Suprapubic skin (tissue), 4 donors: ENCODE measurements at places on chromosomes 3 and 15. TPM values are rescaled to one million over a fixed set of nuclear protein-coding genes. Genes with fewer than 3 reads are reported as not detected.

DNAH12 gene
- not detected for total RNA-seq

GRCh38 chr15:34239151-34239808 is 14.5 kb downstream of the EMC4 start:
- H3K36me3 ChIP-seq = peaks cover 73% of the 10 kb centered on the region
- H3K4me1 ChIP-seq = no peaks in the 10 kb centered on the region
- H3K4me3 ChIP-seq = no peak overlapping the region

DNA sequence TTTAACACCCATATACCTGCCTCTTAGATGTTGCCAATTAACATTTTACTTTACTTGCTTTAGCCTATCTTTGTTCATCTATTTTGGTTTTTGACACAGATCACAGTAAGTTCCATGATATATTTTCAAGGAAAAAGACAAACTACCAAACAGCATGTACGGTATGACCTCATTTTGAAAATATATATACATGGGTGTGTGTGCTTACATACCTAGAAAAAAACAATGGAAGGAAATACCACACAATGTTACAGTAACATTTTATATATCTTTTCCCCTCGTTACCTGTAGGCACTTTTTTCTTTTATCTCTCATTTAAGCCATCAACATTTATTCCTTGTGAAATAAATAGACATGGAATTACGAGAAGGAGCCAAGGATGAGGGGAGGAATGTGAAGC is 170.0 kb downstream of the FOXP1 start:
- H3K27ac ChIP-seq = no peak overlapping the region
- no peaks in the 10 kb centered on the region for H3K27me3 ChIP-seq
- peaks cover 12% of the 10 kb centered on the region for H3K4me1 ChIP-seq
- H3K4me3 ChIP-seq = no peak overlapping the region

FGF12 gene
- 1.6 TPM for total RNA-seq

CTNNB1 gene
- total RNA-seq = 359 TPM

ANKRD63 gene
- total RNA-seq = not detected

CP gene
- 3.9 TPM for total RNA-seq

DNA sequence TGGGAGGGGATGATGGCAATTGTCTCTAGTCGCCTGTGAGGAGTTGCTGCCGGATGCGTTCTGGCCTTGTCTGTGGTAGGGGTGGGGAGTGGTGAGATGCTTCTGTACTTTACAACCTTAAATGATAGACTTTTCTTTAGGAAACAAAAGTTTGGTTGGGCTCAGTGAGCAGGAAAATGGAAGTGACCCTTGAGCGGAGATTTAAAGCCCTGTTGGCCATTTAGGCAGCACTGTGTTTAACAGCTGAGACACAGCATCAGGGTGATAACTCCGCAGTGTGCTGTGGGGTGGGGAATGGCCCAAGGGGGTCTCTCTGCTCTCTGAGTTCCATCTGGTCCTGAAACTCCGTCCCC is 36.6 kb downstream of the SPSB4 start:
- H3K27me3 ChIP-seq = no peaks in the 10 kb centered on the region
- DNase-seq = no peak
- no peaks in the 10 kb centered on the region for H3K36me3 ChIP-seq
- no peaks in the 10 kb centered on the region for H3K4me1 ChIP-seq
- H3K27ac ChIP-seq = no peak overlapping the region

- H3K27me3 ChIP-seq = no peaks in the 10 kb centered on the region
- H3K4me3 ChIP-seq = no peak overlapping the region
- DNase-seq = no peak
- no peak overlapping the region for H3K27ac ChIP-seq
- no peaks in the 10 kb centered on the region for H3K36me3 ChIP-seq
- H3K4me1 ChIP-seq = no peaks in the 10 kb centered on the region
Measured at GRCh38 chr3:15623535-15624440, 22.2 kb downstream of the BTD start.

GRCh38 chr15:72852273-72852672 is 68.7 kb upstream of the ADPGK start:
- H3K4me3 ChIP-seq = no peak overlapping the region
- H3K27ac ChIP-seq = no peak overlapping the region
- peak; percentile 11 for DNase-seq
- H3K27me3 ChIP-seq = no peaks in the 10 kb centered on the region
- H3K36me3 ChIP-seq = no peaks in the 10 kb centered on the region
- no peaks in the 10 kb centered on the region for H3K4me1 ChIP-seq

ADGRG7 gene
- total RNA-seq = not detected

- H3K36me3 ChIP-seq = peaks cover 68% of the 10 kb centered on the region
- no peaks in the 10 kb centered on the region for H3K27me3 ChIP-seq
- peak overlapping the region; percentile 51 for H3K4me3 ChIP-seq
- peaks cover 41% of the 10 kb centered on the region for H3K4me1 ChIP-seq
- peak overlapping the region; percentile 92 for H3K27ac ChIP-seq
Measured at GRCh38 chr3:48694610-48695392, 9.1 kb upstream of the NCKIPSD start.

DNA sequence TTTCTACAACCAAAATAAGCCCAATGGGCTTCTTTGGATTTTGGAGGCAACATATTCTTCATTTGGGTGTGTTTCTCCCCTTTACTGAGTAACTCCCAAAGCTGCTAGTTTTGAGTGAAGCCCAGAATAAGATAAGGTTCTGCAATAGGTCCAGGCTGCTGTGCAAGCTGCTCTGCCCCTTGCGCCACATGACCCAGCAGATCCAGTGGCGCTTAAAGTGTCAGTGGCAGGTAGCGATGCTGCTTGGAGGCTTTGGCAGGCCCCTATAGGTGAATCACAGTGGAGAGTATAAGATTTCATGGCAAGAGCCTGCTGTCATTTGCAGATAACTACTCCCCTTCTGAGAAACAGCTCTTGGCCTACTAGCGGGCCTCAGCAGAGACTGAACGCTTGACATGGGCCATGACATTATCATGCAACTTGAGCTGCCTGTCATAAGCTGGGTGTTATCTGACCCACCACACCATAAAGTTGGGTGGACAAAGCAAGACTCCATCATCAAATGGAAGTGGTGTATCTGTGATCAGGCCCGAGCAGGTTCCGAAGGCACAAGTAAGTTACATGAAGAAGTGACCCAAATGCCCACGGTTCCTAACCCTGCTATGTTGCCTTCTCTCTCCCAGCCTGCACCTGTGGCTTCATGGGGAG is 88.4 kb upstream of the OXTR start:
- H3K4me1 ChIP-seq = no peaks in the 10 kb centered on the region
- DNase-seq = no peak
- no peaks in the 10 kb centered on the region for H3K27me3 ChIP-seq
- H3K27ac ChIP-seq = no peak overlapping the region

PIGZ gene
- total RNA-seq = 14.7 TPM

DNA sequence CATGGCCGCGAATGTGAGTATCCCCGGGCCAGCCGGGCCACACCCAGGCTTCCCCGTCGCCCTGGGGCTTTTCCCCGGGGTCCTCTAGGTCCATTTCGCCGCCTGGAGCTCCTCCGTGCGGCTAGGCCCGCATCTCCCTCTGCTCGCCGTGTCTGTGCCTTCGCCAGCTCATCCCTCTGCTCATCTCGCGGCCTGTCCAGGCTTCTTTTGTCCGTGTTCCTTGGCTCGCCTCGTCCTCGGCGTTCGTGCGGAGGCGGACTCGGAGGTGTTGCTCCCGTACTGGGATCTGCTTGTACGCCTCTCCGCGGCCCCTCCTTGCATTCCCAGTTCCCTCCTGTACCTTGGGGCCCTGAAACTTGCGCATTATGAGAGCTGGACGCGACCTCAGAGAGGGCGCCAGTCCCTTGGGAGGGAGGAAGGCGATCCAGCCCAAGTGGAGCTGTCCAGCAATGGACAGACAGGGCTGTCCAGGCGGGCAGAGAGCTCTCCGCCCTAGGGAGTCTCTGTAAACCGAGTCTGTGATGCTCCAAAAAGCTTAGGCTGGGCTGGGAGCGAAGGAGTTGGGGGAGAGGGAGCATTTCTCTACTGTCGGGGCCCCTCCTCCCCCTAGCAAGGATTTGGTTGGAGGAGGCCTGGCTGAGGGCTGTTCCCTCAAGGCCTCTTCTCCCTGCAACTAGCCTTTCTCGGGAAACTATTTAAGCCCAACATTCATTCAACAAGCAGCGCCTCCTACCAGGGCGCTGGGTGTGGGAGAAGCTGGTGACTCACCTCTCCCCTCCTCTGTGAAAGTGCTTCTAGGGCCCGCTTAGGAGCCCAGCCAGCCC is 553 bp downstream of the TMEM43 start:
- no peaks in the 10 kb centered on the region for H3K27me3 ChIP-seq
- peak; percentile 89 for DNase-seq
- peaks cover 53% of the 10 kb centered on the region for H3K4me1 ChIP-seq
- H3K27ac ChIP-seq = peak overlapping the region; percentile 100

DNA sequence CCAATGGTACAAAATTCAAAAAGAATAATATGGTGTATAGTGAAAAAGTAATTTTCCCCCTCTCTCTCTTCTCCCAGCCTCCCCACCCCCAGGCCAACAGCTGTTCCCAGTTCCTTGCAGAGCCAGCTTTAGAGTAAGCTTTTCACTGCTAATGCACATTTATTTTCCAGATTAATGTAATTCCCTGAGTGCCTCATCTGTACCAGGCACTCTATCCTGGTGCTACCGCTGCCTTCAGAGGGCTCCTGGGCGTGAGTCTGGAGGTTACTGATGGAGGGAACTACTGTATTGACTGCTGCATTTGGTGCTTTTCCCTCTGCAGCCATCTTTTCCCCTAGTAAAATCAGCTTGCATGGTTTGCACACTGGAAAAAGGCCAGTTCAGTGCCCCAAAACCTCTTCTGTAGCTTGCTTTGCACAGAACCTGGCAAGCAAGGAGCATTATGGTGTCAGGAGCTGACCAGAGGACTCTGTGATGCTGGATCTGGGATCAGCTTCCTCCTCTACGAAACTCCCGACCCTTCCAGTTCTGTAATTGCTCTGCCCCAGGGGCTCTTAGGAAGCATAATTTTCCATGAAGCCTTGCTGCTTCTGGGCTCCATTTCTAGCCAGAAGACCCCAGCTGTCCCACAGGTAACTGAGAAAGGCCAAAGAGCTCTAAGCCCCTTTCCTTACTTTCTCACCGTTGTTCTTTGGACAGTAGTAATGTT is 8.5 kb upstream of the USP3 start:
- H3K4me1 ChIP-seq = peaks cover 23% of the 10 kb centered on the region
- no peak for DNase-seq
- H3K27me3 ChIP-seq = no peaks in the 10 kb centered on the region

RARRES1 gene
- 15.8 TPM for total RNA-seq

NDN gene
- 9.4 TPM for total RNA-seq

C3orf22 gene
- total RNA-seq = not detected

GRCh38 chr15:25635191-25635590 is 196.4 kb upstream of the UBE3A start:
- H3K4me3 ChIP-seq = no peak overlapping the region
- no peak overlapping the region for H3K27ac ChIP-seq
- no peaks in the 10 kb centered on the region for H3K27me3 ChIP-seq
- H3K36me3 ChIP-seq = no peaks in the 10 kb centered on the region
- H3K4me1 ChIP-seq = no peaks in the 10 kb centered on the region
- no peak for DNase-seq

DNA sequence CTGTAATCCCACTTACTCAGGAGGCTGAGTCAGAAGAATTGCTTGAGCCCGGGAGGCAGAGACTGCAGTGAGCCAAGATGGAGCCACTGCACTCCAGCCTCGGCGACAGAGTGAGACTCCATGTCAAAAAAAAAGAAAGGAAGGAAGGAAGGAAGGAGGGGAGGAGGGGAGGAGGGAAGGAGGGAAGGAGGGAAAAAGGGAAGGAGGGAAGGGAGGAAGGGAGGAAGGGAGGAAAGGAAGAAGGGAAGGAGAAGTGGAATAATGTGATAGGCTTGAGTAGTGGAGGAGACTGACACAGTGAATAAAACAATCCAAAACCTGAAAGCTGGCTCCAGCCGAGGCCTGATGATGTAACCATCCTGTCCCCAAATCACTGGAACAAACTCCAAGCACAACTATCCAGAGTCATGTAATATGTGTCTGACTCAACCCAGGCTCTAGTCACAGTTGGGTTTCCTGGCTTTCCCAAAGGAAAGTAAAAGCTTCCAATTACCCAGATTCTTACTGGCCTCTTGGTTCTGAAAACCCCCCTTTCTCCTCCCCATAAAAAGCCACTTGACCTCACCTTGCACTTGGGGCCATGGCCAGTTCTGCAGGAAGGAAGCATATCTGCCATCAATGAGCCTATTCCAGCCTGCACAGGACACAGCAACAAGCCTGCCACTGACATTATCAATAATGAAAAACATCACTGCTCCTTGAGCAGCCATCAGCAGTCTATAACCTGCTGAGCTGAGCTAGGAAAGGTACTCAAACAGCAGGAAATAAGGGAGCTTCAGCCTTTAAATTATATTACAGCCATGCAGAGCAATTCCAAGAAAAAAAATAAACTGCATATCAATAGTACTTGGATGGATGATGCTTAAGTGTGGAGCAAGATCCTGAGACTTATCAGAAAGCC is 48.3 kb downstream of the MB21D2 start:
- H3K27me3 ChIP-seq = no peaks in the 10 kb centered on the region
- no peaks in the 10 kb centered on the region for H3K36me3 ChIP-seq
- H3K4me3 ChIP-seq = no peak overlapping the region
- DNase-seq = no peak
- H3K27ac ChIP-seq = no peak overlapping the region
- H3K4me1 ChIP-seq = peaks cover 25% of the 10 kb centered on the region

DNA sequence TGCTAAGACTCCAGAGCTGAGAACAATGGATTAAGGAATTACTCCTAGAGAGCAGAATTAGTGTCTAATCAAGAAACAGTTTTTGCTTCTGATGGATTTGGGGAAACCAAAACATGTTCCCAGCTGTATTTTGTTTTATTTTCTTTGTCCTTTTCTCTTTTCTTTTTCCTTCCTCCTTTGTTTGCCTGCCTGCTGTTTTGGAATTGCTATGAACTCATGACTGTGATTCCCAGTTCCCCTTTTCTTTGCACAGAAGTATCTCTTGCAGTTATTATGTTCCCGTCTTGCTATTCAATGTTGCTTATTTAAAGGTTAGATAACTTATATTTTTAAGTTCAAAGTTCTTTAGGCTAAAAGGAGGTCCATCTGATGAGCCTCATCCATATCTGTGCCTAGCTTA is 77.0 kb upstream of the GBE1 start:
- H3K4me1 ChIP-seq = no peaks in the 10 kb centered on the region
- DNase-seq = no peak
- H3K4me3 ChIP-seq = no peak overlapping the region
- H3K27ac ChIP-seq = no peak overlapping the region

FBXL2 gene
- 2.5 TPM for total RNA-seq

DNA sequence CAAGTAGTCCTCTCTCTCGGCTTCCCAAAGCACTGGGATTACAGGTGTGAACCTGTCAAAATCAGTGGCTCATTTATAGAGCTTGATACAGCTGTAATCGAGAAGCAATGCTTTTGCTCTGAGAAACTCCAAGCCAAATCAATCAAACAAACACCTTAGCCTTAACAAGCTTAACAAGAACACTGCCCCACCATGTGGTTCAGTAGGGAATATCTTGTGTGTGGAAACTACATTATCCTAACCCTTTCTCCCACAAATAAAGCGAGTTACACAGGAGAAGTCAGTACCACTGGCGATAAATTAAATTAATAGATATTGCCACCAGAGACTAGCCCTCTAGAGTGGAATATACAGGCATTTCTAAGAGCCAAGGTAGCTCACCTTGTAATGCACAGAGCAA is 13.9 kb downstream of the CDAN1 start:
- H3K27ac ChIP-seq = no peak overlapping the region
- no peaks in the 10 kb centered on the region for H3K27me3 ChIP-seq
- H3K36me3 ChIP-seq = peaks cover 74% of the 10 kb centered on the region
- H3K4me3 ChIP-seq = no peak overlapping the region

RTP4 gene
- 0.42 TPM for total RNA-seq

CYB561D2 gene
- total RNA-seq = 29.8 TPM

SLCO2A1 gene
- total RNA-seq = 38.7 TPM
